Small intestine (tissue), 16 donors: ENCODE measurements at places on chromosomes 13 and 19.

DNA sequence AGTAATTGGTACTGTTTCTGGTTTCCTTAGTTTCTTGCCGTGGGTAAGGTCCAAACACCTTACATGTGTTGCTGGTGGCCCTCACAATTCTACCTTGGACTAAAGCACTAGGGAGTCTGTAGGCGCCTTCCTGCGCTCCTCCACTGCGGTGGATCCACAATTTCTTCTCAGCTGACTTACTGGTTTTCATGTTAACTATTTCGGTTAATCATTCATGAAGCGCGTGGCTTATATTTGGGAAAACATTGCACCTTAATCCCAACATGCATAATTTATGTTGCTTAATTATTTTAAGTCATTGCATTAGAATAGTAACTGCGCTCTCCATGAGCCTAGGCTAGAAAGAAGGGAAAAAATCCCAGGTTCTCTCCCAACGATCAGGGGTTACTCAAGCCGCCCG, 37.7 kb downstream of the ARHGEF7 start:
- peak; percentile 72 for DNase-seq

DNA sequence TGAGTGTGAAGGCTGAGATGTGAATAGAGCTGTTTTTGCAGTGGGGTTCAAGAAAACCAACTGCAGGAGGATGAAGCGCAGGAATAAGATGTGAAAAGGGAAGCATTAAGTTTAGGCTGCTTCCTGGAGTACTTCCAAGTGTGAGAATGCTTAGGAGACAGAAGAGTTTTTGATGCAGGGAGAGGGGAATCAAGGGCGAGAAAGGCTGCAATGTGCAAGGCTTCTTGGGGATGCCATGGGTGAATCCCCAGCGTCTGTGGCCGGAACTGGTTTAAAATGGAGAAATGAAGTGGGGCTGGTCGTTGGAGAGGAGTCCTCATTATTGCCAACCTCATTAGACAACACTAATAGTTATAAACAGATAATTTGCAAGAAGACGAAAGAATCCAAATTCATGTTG, 764.9 kb downstream of the LIG4 start:
- DNase-seq = no peak

DNA sequence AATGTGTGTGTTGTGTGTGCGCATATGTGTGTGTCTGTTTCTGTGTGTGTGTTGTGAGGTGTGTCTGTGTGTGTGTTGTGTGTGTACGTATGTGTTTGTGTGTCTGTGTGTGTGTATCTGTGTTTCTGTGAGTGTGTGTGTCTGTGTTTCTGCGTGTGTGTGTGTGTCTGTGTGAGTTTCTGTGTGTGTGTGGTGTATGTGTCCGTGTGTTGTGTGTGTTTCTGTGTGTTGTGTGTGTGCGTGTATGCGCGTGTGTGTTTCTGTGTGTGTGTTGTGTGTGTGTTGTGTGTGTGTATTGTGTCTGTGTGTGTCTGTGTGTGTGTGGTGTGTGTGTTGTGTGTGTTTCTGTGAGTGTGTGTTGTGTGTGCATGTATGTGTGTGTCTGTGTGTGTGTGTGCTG, 38.9 kb upstream of the KL start:
- DNase-seq = no peak

GRCh38 chr13:35621989-35622388, 145.5 kb upstream of the MAB21L1 start:
- no peak for DNase-seq
